Sigmoid colon (tissue), 7 donors: ENCODE measurements at places on chromosomes 2 and 18. TPM values are rescaled to one million over a fixed set of nuclear protein-coding genes. Genes with fewer than 3 reads are reported as not detected.

GRCh38 chr2:142190805-142191204 lies 60.0 kb upstream of the LRP1B start:
- no peak for DNase-seq

DNA sequence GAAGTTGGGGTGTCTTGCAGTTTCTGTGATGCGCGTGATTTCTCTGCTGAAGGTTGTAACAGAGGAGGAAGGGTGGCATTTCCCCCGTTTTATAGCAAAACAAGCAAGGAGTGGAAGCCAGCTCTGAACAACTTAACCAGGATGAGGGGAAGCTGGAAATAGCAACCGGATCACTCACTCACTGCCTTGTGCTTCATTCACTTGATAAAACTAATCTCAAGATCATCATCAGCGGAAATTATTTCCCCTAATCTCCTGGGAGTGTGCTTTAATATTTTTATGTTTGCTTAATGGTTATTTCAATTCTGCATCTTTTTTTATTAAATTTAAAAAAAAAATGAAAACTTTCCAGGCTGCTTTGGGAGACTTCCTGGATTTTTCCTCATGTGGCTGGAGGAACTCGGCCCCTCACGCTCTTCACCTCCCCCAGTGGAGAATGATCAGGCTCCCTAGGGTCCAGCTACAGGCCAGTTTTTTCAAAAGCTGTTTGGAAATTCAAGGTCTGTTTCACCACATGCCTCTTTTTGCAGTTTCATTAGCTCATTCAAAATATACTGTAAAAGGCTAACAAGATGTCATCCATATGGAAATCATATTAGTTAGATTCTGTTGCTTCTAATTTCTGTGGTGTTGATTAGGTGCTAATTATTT lies 31.7 kb downstream of the CABLES1 start:
- DNase-seq = no peak

- DNase-seq = peak; percentile 95
These were observed 151.3 kb downstream of the ZFP36L2 start for GRCh38 chr2:43075054-43075593.

GRCh38 chr2:47165001-47165555 lies 10.0 kb upstream of the STPG4 start:
- no peak for DNase-seq

DNA sequence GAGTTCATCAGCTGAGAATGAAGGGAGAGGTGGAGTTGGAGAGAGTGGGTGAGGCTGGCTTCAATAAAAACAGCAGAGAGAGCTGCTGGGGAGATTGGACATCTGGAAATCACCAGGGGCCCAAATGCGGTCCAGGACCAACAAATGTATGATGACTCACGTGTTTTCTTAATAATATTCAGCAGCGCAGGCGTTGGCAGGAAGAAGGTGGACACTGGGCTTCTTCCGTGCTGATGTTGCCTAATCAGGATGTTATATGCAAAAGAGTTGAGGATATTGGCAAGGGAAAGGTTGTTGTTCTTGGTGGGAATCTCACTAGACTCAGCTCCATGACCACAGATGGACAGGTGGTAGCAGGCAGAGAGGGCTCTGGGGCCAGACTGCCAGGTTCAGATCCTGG lies 12.8 kb upstream of the PLA2R1 start:
- DNase-seq = no peak

GRCh38 chr2:119123389-119123788 lies 35.2 kb downstream of the C1QL2 start:
- no peak for DNase-seq

- no peak for DNase-seq
These were observed 702.7 kb downstream of the SOCS6 start for GRCh38 chr18:70991577-70991976.

- no peak for DNase-seq
These were observed 24.7 kb downstream of the LGALSL start for GRCh38 chr2:64478502-64479230.

- no peak for DNase-seq
These were observed 188.1 kb downstream of the LAMA1 start for GRCh38 chr18:6929370-6930102.

- DNase-seq = no peak
These were observed 167.9 kb downstream of the FBXO15 start for GRCh38 chr18:73979742-73980141.

DNA sequence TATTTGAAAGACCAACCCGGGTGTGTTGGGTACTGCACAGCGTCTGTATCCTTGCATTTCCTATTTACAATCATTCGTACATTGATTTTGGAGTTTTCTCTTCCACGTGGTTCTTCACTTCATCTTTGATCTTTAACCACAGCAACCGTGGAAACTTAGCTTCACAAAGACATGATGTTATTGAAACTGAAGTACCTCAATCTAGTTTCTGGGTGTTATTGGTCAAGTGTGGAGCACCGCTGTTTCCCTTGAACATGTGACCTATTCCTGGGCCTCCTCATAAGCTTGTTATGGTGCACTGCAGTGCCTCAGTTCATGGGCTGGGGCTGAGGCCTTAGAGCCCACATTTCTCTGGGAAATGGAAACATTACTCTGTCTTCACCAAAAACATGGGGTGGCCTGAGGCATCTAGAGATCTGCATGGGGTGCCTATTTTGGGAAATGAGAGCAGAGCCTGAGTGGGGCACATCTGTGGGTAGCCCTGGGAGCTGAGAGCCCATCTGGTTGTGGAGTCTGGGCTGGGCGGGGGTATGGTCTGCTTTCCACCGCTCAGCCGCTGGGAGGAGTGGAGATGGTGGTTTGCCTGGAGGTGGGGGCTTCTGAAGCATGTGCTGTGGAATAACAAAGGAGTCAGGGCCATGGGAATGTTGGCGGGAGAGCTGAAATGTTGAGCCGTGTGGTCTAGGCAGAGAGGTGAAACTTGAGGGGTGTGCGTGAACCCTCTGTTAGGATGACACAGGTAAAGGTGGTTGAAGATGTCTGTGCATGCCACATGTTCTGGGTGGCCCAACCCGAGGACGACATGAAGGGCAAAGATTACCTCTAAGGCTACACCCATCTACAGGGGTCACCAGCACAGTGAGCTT lies 37.4 kb downstream of the ZNF236 start:
- no peak for DNase-seq

DNA sequence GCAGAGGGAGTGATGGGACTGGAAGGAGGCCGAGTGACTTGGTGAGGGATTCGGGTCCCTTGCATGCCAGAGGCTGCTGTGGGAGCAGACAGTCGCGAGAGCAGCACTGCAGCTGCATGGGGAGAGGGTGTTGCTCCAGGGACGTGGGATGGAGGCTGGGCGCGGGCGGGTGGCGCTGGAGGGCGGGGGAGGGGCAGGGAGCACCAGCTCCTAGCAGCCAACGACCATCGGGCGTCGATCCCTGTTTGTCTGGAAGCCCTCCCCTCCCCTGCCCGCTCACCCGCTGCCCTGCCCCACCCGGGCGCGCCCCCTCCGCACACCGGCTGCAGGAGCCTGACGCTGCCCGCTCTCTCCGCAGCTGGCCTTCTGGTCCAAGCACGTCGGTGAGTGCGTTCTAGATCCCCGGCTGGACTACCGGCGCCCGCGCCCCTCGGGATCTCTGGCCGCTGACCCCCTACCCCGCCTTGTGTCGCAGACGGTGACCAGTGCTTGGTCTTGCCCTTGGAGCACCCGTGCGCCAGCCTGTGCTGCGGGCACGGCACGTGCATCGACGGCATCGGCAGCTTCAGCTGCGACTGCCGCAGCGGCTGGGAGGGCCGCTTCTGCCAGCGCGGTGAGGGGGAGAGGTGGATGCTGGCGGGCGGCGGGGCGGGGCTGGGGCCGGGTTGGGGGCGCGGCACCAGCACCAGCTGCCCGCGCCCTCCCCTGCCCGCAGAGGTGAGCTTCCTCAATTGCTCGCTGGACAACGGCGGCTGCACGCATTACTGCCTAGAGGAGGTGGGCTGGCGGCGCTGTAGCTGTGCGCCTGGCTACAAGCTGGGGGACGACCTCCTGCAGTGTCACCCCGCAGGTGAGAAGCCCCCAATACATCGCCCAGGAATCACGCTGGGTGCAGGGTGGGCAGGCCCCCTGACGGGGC lies 4.6 kb downstream of the PROC start:
- peak; percentile 54 for DNase-seq

DNA sequence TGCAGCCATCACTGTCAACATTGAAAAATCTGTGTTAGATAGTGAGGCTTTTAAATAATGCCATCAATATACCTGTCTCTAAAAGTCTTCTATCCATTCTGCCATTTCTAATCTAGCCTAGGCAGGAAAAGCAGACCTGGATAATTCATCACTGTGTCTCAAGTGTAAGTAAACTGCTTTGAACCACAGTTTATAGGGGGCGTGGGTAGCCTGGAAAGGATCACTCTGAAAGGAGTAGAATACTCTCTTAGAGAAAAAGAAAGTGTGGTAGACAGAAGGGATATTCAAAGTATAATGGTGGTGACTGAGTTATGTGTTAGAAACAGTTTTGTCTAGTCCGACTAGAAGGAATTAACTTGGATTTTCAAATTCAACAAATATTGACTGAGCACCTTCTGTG lies 40.8 kb downstream of the CERS6 start:
- no peak for DNase-seq

DNA sequence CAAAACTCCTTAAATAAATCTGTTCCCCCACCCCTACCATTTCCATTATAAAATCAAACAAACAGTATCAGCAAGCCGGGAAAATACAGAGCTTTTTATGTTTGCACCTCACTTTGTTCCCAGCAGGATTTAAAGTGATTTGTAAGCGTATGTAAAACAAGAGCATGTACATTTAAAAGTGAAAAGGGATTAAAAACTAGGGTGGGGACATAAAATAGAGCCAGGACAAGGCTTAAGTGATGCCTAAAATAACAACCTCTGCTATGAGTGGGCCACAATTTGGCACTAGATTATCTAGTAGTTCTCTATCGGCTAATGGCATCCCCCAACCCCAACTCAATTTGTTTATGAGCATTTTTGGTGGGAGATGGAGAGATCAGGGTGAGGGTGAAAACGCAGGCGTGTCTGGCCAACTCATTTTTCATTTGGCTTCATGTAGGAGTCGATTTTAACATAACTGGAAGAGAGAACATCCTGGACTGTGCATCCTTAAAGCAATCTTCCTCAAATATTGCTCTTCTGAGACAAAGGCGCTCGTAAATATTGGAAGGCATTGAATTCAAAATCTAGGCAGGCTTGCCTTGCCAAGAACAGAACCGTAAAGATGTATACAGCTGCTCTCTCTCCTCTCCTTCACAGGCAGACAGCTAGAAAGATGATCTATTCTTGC lies 34.5 kb upstream of the TSPYL6 start:
- no peak for DNase-seq

DNA sequence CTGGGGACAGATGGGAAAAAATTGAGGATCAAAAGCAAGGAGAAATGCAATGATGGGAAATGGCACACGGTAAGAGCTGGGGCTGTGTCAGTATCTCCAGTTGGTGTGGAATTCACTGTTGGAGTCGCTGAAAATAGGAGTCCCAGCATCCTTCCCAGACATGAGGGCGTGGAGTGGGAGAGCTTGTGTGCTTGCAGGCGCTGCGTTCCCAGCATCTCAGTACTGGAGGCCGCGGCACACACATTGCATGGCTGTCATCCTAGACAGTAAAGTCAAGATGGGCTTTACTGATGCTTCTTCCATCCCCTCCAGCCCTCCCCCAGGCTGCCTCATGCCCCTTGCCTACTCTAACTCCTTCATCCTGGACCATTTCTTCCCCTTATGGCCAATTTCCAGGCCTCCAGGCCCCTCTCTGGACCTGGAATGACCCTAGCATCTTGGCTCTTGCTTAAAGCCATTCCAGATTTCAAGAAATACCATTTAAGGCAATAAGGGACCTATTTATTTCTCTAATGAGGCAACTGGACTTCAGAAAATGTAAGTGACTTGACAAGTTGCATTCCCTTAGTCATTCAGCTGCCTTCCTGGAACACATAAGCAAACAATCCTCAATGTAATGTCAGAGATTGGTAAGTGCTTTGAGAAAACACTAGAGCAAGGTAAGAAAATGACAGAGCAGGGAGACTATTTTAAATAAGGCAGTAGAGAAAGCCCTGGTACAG lies 70.5 kb upstream of the TTC39C start:
- peak; percentile 50 for DNase-seq

DNA sequence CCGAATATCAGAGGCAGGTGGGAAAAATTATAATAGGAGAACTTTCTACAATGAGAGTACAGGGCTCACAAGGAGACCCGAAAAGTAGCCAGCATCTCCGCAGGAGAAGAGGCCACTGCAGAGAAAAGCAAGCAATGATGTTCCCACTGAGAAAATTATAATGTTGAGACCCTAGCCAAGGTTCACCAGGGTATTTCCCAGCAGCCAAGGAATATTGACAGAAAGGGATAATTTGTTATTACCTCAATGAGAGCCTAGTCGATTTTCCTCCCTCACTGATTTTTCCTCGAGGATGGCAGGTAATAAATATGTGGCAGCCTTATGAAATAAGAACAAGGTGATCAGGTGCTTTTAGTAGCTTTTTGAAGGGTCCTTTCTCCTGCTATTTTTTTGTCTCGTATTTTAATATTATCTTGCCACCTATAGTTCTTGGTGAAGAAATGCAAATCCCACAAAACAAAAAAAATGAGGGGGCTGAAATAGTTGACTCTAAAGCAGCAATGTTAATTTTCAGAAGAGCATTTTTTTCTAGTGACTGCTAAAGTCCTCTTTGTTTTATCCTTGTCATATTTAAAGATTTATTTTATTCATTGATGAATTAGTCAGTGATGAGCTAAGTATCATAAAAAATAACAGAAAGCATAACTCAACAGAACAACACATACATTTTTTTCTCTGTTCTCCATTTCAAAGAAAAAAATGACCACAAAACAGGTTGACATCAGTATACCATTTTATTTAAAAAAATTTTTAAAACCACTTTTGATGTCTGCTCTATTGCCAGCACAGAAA lies 215.4 kb downstream of the KCNE4 start:
- no peak for DNase-seq

- DNase-seq = no peak
These were observed 28.5 kb downstream of the PSME4 start for GRCh38 chr2:53942280-53942679.

DNA sequence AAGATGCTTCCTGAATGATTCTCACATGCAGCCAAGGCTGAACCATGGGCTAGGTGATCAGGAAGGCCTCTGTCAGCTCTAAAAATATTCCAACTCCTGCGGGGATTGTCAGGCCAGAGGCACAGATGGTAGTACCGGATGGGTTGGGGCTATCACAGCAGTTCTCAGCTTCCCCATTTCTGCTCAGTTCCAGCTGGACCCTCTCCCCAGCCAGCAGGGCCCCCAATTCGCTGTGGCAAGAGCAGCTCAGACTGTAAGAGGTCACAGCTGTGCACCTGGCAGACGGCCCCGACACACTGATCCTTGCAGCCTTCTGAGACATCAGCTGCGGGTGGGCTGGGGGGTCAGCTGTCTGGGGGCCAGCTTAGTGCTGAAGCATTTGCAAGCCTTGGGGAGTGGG lies 43.6 kb upstream of the TCF7L1 start:
- no peak for DNase-seq

The RAB27B gene
- 2.5 TPM for polyA plus RNA-seq

The MEIS1 gene
- polyA plus RNA-seq = 7.8 TPM

The RNF125 gene
- 5.7 TPM for polyA plus RNA-seq

The RTP5 gene
- polyA plus RNA-seq = not detected

The COL4A4 gene
- not detected for polyA plus RNA-seq

The GALR1 gene
- not detected for polyA plus RNA-seq

The COL4A3 gene
- polyA plus RNA-seq = under 0.01 TPM

The STRADB gene
- polyA plus RNA-seq = 142 TPM

The SLC8A1 gene
- 0.69 TPM for polyA plus RNA-seq
